Stimulated activated CD8-positive, alpha-beta memory T cell treated with anti-CD3 and anti-CD28 coated beads, Interleukin-4, amount 100 ng/mL, for 1 hour (primary cell): ENCODE measurements at places on chromosomes 7 and 10.

- no peak for DNase-seq
Observed at GRCh38 chr7:117152213-117153007, 170.4 kb downstream of the WNT2 start.

DNA sequence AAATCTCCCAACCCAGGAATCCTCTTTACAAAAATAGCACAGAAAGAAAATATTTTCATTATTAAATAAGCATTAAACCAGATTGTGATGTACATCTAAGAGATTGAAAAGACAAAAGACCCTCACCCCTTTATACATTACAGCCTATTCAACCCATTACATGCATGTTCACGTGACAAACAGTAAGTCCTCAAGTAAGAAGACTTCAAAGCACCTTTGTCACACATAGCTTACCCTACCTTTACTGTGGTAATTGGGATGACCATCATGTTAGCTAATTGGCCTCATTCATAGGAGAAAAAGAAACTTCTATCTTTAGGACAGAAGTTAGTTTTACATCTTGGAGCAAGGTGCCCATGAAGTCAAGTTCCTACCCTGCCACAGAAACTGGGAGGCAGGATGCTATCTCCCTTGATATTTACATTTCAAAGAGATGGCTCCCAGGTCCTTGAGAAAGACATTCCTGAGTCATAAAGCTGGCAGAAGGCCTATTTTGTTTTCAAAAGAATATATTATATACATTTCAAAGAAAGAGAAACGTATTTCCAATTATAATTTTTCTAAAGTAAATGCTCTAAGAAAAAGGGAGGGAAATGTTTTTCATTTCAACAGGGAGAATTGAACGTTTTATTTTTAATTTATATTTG is 48.1 kb downstream of the GNAI1 start:
- DNase-seq: no peak

DNA sequence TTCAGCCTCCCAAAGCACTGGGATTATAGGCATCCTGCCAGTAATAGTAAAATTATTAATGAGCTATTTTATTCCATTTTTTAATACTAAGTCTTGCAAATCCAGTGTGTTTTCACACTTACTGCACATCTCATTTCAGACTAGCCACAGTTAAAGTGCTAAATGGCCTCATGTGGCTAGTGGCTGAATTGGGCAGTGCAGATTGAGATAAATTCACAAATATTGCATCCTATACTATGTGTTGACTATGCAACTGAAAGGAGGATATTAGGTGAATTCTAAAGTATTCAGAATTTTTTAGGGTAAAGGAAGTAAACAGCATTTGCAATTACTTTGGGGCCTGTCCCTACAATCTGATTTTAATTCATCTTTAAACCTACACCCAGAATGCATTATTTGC is 10.2 kb downstream of the APBB1IP start:
- no peak for DNase-seq

GRCh38 chr10:132391676-132392020 is 5.4 kb upstream of the PWWP2B start:
- no peak for DNase-seq

GRCh38 chr7:63008366-63008765 is 990.3 kb upstream of the ZNF722 start:
- no peak for DNase-seq
